Right atrium auricular region (tissue), 2 donors: ENCODE measurements at places on chromosomes 4 and X. TPM values are rescaled to one million over a fixed set of nuclear protein-coding genes. Genes with fewer than 3 reads are reported as not detected.

The HDX gene
- 2.9 TPM for total RNA-seq

- no peak for DNase-seq
Observed at GRCh38 chr4:9771034-9771433, 10.4 kb upstream of the DRD5 start.

GRCh38 chrX:107741404-107741790 lies 34.2 kb downstream of the TSC22D3 start:
- DNase-seq, result no peak

The BEND2 gene
- total RNA-seq, result not detected

The CFAP47 gene
- not detected for total RNA-seq

DNA sequence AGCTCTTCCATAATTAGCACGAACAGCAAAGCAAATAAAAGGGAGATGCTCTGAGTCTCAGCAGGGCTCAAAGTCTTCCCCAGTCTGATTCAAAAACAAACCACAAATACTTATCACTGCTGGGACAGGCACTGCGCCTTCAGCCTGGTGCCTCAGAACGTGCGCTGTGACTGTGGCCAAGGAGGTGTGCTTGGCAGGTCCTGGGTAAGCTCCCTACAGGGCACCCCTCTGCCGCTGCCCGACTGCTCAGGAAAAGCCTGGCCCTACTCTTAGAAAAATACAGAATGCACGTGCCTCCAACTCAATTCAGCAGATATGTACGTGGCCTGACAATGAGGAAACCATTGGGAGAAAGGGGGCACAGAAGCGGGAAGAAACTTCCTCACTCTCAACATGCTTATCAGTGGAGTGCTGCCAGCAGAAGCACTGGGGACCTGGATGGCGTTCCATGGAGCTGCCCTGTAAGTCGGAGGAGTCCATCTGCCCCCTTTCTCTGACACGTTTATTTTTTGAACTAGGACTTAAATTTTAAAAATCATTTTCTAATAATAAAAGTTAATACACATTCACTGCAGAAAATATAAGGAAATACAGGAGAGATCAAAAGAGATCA lies 86.8 kb downstream of the GATB start:
- no peak for DNase-seq

DNA sequence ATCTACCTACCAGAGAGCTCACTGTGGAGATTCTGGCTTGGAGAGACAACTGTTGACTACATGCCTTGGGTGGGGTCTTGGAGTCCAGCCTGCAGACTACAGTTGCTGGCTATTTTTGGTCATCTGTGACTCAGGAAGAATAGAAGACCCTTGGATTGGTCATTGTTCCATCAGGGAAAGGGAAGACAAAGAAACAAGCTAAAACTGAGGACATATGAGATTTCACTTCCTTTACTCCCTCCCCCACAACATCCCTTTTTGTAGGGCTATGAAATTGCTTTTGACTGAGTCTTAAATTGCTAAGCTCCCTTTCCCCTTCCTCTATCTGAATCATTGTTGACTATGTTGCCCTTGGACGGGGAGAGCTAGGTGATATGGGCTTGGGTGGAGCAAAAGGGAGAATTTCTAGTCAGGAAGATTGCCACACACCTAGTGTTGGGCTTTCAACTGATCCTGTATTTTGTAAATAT lies 11.7 kb downstream of the MSN start:
- no peak for DNase-seq

GRCh38 chr4:38983787-38984598 lies 48.2 kb downstream of the TMEM156 start:
- no peak for DNase-seq

DNA sequence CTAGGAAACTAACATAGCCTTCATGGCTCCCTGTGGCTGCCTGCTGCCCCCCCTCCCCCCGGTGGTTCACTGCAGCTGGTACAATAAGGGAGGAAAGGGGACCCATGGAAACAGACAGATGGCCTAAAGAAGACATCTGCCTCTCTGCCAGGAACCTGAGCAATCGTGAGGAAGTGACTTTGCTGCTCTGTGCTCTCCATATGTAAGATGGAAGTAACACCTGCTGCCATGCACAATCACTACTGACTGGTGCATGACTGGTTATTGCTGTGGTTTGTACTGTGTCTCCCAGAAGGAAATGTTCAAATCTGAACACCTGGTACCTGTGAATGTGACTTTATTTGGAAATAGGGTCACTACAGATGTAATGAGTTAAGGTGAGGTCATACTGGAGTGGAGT lies 43.6 kb downstream of the CD99L2 start:
- DNase-seq, result no peak

The SYTL5 gene
- total RNA-seq, result not detected

GRCh38 chr4:139060591-139060990 lies 45.0 kb downstream of the NOCT start:
- no peak for DNase-seq

- DNase-seq, result no peak
Observed at GRCh38 chr4:164866817-164867490, 10.0 kb upstream of the APELA start.

DNA sequence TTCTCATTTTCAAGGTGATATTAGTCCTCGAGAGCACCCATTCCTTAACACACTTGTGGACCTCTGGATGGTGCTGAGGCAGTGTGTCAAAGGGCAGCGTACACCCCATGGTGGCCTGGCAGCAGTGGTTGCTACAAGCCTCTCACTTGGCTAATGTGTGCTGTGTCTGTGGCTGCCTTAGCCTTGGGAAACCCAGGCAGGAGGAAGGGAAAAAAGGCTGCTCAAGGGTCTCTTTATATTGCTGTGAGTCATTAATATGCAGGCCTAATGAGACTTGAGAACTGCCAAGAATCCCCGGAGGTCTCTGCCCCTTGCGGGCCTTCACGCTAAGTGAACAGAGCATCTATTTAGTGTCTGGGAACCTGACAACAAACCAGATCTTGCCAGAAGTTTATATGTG lies 7.0 kb downstream of the PCDH10 start:
- no peak for DNase-seq

GRCh38 chrX:140710710-140711109 lies 1.2 kb downstream of the LINC00632 start:
- DNase-seq, result no peak

DNA sequence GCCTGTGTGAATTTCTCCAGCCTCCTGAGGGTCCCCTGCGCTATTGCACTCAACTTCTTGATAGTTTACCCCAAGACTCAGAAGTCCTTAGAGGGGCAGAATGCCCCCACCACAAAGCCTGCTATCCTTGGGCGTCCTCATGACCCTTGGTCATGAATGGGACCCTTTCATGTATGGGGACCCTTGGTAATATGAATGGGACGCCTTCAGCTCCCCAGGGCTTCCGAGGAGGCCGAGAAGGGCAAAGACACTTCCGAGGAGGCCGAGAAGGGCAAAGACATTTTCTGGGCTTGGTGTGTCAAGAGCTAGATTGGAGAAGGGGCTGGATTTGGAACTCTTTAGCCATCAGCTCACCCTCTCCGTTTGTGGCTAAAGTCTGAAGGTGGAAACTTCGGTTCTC lies 8.6 kb downstream of the SHOX start:
- no peak for DNase-seq

GRCh38 chr4:8744083-8744805 lies 127.4 kb downstream of the HMX1 start:
- no peak for DNase-seq

DNA sequence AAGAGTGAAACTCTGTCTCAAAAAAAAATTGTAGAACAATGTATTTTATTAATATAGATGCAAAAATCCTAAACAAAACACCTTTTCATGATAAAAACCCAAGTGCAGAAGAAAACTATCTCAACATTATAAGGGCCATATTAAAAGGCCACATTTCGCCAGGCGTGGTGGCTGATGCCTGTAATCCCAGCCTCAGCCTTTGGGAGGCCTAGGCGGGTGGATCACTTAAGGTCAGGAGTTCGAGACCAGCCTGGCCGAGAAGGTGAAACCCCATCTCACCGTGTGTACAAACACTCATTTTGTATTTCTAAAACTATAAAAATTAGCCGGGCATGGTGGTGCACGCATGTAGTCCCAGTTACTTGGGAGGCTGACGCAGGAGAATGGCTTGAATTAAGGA lies 9.9 kb upstream of the FAM193A start:
- DNase-seq, result no peak

- DNase-seq, result no peak
Observed at GRCh38 chr4:54378461-54378860, 149.4 kb downstream of the PDGFRA start.

- no peak for DNase-seq
Observed at GRCh38 chrX:41184312-41184711, 99.1 kb downstream of the USP9X start.

GRCh38 chr4:73735231-73735630 lies 5.1 kb upstream of the CXCL8 start:
- DNase-seq, result no peak

DNA sequence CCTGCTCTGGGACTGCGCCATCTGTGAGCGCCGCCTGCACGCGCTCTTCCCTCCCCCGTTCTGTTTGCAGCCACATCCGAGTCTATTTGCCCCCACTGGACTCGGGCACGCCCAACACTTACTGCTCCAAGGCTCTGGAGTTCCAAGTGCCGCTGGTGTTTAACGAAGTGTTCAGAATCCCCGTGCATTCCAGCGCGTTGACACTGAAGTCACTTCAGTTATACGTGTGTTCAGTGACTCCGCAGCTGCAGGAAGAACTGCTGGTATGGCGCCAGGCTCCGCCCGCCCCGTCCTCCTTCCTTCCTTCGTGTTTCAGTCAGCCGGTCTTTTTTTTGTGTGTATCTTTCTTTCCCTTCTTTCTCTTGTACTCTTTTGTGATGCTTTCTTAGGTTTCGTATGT lies 30.7 kb upstream of the CLCN4 start:
- no peak for DNase-seq

DNA sequence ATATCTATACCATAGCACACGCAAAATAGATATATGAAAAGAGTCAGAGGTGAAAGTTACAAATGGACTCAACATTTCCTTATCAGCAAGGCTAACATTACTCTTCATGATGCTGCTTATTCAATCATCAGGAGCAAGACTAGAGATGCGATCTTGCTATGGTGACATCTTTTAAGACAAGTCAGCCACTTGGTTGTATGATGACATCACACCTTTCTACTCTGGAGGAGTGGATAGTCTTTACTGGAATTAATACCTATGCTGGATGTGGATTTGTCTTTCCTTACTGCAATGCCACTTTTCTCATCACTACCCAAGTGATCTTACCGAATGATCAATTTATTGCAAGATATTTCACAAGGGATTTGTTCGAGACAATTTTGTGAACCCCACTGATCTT lies 87.0 kb upstream of the SPOCK3 start:
- no peak for DNase-seq

DNA sequence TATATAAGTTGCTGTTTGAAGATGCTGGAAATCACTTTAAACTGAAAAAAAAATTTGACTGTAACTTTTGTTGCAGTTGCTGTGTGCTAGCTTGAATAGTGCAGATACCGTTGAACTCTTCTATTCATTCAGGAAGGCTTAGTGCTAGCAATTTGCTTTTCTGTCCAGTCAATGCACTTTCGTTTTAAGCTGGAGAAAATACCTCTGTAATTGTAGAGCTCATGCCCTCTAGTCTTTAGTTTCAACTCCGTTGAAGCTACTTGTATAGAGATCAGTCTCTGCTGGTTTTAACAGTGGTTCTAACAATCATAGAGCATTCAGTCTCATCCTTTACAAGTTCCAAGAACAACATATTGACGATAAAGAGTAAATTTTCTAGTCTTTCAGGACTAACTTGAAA lies 49.0 kb upstream of the TRPC3 start:
- no peak for DNase-seq

- no peak for DNase-seq
Observed at GRCh38 chrX:105150557-105150956, 69.9 kb downstream of the TEX13A start.

The SLC6A14 gene
- not detected for total RNA-seq

GRCh38 chr4:101871962-101872676 lies 81.6 kb downstream of the BANK1 start:
- DNase-seq, result no peak

DNA sequence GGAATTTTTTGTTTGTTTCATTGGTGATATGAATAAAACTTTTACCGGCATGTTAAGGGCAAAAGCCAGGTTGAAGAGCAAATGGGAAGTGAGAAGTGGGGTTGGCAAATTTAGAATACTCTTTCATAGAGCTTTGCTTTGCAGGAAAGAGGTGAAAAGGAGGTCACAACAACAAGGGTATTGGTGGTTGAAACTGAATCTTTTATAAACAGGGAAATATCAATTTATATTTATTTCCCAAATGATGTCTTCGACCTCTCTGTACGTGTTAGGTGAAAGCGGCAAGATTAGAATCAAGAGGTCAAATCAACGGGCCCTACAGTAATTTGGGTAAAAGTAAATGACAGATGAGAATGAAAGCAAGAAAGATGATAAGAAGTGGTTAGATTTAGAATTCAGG lies 3.4 kb downstream of the SMR3A start:
- DNase-seq, result no peak

- DNase-seq, result no peak
Observed at GRCh38 chrX:10634392-10635161, 14.2 kb upstream of the MID1 start.

GRCh38 chr4:138843616-138844015 lies 172.0 kb upstream of the NOCT start:
- no peak for DNase-seq

The MAGEB2 gene
- total RNA-seq, result not detected

DNA sequence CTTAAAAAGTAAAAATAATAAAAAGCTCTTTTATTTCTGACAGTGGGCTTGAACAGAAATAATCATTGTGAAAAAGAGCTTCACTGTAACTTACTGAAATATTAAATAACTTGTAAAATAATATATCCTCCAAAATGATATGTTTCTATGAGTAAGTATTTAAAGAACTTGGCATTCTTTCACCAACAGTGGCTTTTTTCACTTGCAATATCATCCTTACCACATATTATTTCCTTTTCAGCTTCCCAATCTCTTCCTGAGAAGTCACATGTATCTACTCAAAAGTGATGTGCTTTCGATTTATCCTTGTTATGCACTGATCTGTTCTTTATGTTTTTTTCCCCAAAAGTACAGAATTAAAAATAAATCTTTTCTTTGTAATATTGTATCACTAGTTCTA lies 2.2 kb upstream of the PCDH18 start:
- no peak for DNase-seq

DNA sequence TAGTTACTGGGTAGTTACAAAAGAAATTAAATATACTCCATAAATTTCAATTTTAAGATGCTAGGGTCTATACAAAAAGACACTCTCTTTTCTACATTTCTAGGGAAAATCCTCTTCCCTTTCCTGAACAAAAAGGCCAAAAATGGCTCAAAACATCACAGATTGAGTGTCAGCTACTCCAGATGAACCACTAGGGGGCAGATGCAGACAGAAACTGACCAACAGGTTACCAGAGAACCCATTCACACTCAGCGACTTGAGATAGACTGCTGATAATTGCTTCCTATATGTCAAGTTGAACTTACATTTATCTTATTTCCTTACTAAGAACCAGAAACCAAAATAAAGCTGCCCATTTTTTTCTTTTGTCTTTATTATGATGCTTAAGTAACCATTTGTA lies 83.4 kb upstream of the MID1IP1 start:
- DNase-seq, result no peak
